ENCODE measurements at places on chromosomes 1 and 21.

- DNase-seq = no peak
These were observed 12.4 kb downstream of the HS2ST1 start for GRCh38 chr1:86926883-86927282.

DNA sequence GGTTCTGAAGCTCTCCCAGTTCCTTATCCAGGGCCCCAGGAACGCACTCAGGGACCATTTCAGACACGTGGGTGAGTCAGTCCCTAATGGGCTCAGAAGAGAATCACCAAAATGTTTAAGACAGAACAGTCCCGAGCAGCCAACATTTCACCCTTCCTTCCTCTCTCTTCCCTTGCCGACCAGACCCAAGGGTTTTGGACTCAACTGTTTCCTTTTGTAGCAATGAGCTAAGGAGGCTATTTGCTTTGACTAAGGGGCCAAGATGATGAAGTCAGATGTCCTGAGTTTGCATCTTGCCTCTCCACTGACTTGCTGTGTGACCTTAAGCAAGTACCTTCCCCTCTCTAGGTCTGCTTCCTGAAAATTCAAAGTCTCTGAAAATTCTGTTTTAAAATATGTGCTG, 472.3 kb upstream of the VAMP3 start:
- DNase-seq = no peak

DNA sequence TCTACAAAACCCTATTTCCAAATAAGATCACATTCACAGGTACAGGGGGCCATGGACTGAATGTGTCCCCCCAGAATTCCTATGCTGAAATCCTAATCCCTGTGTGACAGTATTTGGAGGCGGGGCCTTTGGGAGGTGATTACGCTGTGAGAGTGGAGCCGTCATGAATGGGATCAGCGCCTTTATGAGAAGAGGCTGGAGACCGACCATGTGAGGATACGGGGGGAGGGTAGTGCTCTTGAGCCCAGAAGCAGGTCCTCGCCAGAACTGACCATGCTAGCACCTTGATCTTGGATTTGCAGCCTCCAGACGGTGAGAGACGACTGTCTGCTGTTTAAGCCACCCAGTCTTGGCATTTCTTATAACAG, 23.8 kb upstream of the KIF26B start:
- DNase-seq = no peak

GRCh38 chr1:26302733-26303405, 3.6 kb downstream of the UBXN11 start:
- no peak for DNase-seq

DNA sequence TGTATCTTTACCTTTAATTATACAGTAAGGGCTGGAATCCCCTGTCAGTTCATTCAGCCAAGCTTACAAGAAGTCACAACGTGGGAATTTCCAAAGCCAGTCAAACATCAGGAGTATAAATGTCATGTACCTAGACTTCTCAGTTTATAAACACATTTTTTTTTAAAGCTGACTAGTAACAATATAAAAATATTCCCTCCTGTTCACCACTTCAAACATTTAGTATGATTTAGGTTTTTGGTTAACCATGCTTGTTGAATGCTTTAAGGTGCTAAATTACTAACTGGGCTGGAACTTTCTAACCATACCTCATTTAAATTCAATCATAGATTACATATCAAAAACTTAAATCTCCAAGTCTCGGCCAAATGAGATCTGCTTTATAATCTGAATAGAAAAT, 44.0 kb downstream of the JAK1 start:
- DNase-seq = no peak

DNA sequence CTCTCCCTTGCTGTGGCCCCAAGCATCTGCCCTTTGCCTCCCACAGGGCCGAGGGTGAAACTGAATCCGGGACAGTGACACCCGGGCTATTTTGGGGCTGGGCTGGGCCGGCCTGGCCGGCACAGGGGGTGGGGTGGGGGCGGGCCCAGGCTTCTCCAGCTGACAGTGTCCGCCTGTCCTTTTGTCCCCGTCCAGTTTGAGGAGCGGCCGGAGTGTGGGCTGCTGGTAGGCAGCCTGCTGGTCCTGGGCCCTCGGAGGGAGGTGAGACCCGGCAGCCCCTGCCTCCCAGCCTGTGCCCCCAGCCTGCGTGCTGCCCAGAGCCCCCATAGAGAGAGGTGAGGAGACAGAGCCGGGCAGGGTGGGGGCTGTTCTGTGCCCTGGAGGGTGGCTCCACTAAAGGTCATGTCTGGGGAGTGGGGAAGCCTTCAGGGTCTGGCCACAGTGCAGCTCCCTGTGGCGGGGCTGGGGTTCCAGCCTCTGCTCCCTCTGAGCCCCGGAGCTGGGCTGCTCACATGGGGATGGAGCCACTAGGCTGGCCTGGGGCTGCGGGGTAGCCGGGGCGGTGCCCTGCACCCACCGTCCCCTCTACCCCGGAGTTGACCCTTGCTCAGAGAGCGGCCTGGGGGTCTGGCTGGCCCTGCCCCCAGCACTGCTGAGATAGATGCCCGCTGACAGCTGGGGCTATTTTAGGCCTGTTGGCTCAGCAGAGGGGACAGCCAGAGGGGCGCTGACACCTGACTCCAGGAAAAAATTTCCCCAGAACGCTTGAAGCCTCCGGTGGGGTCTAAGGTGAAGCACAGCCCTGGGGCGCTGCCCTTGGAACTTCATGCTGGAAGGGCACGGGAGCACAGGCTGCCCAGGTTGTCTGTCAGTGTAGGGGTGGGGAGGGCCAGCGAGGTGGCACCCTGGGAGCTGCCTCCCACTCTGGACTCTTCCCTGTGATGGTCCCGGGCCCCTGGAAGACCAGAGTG, at the start of gene OBSCN:
Gene OBSCN, plus strand, starts transcription at position 194 of the 971 bp plus-strand sequence. CDS start 3,740 bp downstream, outside the sequence.
- DNase-seq = no peak

- DNase-seq = no peak
These were observed 50.1 kb downstream of the ADAMTS5 start for GRCh38 chr21:26916799-26917198.

DNA sequence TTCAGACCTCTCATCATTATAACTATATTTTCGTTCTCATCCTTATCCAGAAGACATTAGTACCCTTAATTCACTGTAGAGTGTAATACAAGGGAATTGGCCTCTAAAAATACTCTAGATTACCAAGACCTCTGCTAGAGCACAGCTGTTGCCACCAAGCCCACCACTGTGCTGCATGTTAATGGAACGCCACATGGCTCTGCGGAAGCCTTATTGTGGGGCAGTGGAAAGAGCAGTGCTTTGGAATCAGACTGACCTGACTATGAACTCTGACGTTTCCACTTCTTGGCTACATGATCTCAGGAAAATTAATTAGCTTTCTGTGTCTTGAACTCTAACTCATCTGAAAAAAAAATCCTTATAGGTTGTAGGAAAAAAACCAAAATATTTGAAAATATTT, 222.1 kb downstream of the LMX1A start:
- DNase-seq = no peak

DNA sequence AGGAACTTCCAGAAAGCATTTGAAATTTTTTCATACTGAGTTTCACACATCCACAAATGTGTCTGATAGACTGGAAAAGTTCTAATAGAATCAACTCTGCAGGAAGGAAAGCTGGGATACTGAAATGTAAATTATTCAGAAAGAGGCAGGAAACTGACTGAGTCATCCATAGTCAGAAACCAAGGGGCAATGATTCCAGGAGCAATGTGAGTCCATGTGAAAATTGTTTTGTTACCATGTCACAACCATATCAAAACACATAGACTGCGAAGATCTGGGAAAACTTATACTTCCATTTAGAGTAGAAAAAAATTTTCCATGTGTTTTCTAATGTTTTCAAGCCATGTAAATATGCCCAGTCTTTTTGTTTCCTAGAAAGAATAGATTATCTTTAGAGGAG, 142.3 kb upstream of the TMPRSS15 start:
- DNase-seq = no peak

DNA sequence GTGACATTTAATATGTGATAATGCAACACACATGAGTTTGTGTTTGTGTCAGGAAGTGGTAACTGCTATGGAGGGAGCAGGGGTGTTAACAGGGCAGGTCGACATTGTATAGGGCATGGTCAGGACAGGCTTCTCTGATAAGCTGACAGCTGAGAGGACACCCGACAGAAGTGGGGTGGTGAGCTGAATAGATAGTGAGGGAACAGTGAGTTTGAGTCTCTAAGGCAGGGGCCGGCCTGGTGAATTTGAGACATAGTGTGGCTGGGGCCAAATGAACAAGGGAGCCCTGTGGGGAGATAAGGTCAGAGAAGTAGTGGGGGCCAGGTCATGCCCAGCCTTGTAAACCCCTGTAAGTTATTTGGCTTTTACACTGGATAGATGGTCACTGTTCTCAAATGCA, 217.4 kb upstream of the KIAA0040 start:
- DNase-seq = no peak

GRCh38 chr1:216055004-216055403, 368.2 kb downstream of the USH2A start:
- DNase-seq = no peak

- no peak for DNase-seq
These were observed 2.0 kb downstream of the VSIG8 start for GRCh38 chr1:159860456-159860855.

DNA sequence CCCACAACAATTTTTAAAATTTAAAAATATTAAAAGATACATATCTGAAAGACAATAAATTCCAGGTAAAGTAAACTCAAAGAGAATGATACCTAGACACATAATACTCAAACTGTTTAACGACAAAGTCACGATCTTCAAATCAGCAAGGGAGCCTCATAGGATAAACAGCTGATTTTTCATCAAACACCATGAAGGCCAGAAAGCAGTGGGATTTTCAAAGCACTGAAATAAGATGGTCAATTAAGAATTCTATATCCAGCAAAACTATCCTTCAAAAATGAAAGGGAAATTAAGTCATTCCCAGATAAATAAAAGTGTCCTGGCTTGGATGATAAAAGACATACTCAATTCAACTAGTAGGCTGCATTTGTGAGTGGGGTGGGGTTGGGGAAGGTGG, 100.5 kb downstream of the TIAM1 start:
- DNase-seq = no peak

GRCh38 chr1:234476172-234476571, 2.8 kb downstream of the TARBP1 start:
- DNase-seq = no peak

DNA sequence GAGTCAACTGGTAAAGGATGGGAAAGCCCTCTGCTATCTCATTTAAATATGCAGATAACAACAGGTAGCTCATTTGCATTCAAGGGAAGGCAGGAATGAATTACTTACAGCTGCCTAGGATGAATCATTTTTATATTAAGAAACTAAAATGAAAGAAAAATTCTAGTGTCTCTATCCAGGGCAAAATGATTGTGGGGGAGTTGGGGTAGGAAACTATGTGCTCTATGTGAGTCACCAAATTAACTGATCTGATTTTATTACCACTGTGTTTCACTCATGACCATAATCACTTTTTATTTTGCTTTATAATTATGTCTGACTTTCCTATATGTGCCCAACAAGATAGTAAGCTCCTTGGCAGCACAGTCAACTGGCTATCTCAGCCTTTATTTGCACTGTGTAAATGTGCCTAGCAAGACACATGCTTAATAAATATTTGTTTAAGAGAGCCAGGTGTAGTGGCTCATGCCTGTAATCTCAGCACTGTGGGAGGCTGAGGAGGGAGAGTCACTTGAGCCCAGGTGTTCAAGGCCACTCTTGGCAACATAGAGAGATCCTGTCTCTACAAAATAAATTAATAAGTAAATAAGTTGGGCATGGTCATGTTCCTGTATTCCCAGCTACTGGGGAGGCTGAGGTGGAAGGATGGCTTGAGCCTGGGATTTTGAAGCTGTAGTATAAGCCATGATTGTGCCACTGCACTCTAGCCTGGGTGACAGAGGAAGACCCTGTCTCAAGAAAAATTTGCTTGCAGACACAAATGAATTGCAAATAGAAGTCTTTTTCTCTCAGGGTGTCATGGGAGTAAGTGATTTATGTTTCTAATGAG, 84.1 kb downstream of the SPAG17 start:
- no peak for DNase-seq

GRCh38 chr1:44581205-44581604, 93.1 kb downstream of the TMEM53 start:
- DNase-seq = no peak

- no peak for DNase-seq
These were observed 37.0 kb downstream of the IL6R start for GRCh38 chr1:154442006-154442740.

DNA sequence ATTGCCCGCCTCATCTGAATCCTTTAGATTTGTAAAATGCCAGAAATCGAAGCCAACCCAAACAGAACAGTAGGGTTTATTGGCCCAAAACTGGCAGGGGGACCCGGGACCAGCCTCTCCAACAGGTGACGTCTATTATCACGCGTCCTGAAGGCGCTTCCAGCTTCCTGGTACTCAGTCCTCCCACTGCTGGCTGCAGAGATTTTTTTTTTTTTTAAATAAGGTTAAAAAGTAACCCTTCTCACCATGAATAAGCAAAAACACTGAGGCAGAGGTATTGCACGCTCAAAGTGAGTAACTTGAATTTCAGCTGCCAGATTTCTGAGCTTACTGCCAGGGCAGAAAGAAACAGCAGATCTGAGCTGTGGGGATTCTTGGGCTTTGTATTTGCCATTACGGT, 54.4 kb upstream of the GCLM start:
- no peak for DNase-seq
